ENCODE measurements at places on chromosomes 4 and X. TPM values are rescaled to one million over a fixed set of nuclear protein-coding genes. Genes with fewer than 3 reads are reported as not detected.

The ARHGEF9 gene
- total RNA-seq = 5.3 TPM

The MAMLD1 gene
- total RNA-seq = 9.0 TPM

The SPANXN3 gene
- not detected for total RNA-seq

The DIPK2B gene
- not detected for total RNA-seq

The DACH2 gene
- total RNA-seq = not detected

The NUP62CL gene
- not detected for total RNA-seq

The SHROOM2 gene
- total RNA-seq = 4.2 TPM

The MAGIX gene
- total RNA-seq = 1.0 TPM

The RAB39B gene
- total RNA-seq = 0.35 TPM

The BEND4 gene
- not detected for total RNA-seq

The TRIM60 gene
- total RNA-seq = not detected

The SHISA3 gene
- 3.7 TPM for total RNA-seq

The PDS5A gene
- 34.5 TPM for total RNA-seq

The MAGEA9B gene
- total RNA-seq = not detected

The MYL5 gene
- 12.4 TPM for total RNA-seq

The BMP3 gene
- under 0.01 TPM for total RNA-seq

The CFI gene
- total RNA-seq = 38.8 TPM

The FAM47A gene
- not detected for total RNA-seq

The MAGEA1 gene
- not detected for total RNA-seq

The NCAPG gene
- 4.8 TPM for total RNA-seq

The GSX2 gene
- total RNA-seq = not detected

The ZNF157 gene
- not detected for total RNA-seq

The DUSP9 gene
- not detected for total RNA-seq

The AFM gene
- not detected for total RNA-seq

The LAGE3 gene
- total RNA-seq = 72.6 TPM

The ZC4H2 gene
- 4.2 TPM for total RNA-seq

The CYLC1 gene
- not detected for total RNA-seq

The CXCR3 gene
- not detected for total RNA-seq
